CD4-positive, alpha-beta memory T cell (primary cell): ENCODE measurements at places on chromosomes 13 and 19.

- DNase-seq: no peak
These were observed 44.1 kb downstream of the KCTD15 start for GRCh38 chr19:33840783-33841182.

GRCh38 chr13:75296641-75297040, 185.3 kb downstream of the TBC1D4 start:
- DNase-seq: no peak

- DNase-seq: no peak
These were observed 25.2 kb downstream of the IL17D start for GRCh38 chr13:20728579-20729311.

GRCh38 chr19:4939466-4939865, 29.4 kb upstream of the KDM4B start:
- no peak for DNase-seq

GRCh38 chr13:70708775-70709174, 600.5 kb upstream of the KLHL1 start:
- DNase-seq: no peak

GRCh38 chr13:28597641-28598040, 61.3 kb upstream of the POMP start:
- DNase-seq: no peak

- no peak for DNase-seq
These were observed 85.8 kb upstream of the SPATA13 start for GRCh38 chr13:24074678-24075077.

DNA sequence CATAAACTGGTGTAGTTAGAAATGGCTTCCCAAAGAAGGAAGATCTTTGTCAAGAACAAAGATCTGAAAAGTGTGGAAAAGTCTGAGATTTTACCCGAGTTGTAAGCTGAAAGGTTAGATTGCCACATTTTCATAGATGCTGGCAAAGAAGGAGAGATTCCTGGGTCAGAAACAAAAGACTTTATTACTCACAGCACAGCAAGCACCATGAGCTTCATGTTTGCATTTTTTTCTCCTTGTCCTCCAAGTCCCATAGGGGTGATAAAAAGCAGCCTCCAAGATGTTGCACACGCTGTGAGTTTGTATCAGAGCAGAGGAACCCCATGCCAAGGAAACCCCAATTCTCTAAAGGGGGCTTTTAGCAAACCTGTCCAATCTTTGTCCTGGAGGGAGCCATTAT, 29.3 kb downstream of the MZT1 start:
- no peak for DNase-seq

DNA sequence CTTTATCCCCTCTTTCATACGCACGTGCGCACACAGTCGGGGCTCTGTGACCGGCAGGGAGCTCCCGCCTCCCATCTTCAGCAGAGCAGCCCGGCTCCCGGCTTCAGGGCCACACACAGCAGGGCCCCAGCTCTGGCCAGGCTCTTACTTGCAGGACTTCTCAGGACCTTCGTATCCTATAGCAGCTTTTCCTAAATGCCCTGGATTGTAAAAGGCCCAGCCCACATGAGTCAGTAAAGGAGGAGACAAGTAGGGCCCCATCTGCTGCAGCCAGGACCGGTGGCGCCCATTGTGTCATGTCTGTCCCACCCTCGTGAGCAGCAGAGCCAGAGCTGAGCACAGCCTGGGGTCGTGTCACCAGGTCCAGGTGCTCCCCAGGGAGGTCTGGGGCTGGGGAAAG, 107.6 kb upstream of the VSTM2B start:
- no peak for DNase-seq

DNA sequence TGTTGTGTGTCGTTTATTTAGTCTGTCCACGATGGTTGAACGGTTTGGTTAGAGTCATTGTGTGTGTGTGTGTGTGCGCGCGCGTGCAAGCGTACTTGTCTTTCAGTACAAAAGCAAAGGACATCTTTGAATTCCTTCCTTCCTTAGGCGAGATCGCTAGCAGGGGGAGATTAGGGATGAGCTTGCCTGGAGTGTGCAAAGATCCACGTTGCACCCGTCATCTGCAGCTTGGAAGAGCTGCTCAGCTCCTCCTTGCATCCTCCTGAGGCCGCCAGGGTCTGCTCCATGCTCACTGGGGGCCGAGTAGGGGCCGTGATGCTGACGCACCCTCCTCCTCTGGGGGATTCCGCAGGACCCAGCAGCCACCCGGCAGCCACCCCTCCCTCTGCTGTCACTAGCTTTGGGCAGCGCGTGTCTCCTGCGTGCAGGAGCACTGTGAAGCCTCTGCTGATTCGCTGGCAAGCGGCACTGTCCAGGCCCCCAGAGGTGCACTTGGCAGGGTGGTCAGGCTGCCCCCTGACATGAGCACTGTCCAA, 137.3 kb downstream of the KDM4B start:
- DNase-seq: no peak

- peak; percentile 29 for DNase-seq
These were observed 2.2 kb downstream of the FLT1 start for GRCh38 chr13:28492569-28493367.

DNA sequence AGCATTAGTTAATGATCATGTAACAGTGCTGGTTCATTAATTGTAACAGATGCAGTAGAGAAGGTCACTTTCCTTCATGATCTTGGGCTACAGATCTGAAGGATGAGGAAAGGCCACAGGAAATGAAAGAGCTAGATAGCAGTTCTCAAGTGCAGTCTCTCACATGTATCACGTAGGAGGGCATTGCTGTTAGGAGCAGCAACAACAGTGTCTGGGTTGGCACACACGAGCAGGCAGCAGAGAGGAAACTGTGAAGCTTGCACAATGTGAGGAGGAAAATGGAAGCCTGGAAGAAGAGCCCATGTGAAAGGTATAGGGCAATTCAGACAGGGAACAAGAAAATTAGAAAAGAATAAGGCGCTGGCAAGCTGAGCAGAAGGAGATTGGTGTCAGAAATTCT, 1741.5 kb downstream of the PCDH9 start:
- no peak for DNase-seq

- no peak for DNase-seq
These were observed 328.1 kb downstream of the TBC1D4 start for GRCh38 chr13:75153834-75154233.

DNA sequence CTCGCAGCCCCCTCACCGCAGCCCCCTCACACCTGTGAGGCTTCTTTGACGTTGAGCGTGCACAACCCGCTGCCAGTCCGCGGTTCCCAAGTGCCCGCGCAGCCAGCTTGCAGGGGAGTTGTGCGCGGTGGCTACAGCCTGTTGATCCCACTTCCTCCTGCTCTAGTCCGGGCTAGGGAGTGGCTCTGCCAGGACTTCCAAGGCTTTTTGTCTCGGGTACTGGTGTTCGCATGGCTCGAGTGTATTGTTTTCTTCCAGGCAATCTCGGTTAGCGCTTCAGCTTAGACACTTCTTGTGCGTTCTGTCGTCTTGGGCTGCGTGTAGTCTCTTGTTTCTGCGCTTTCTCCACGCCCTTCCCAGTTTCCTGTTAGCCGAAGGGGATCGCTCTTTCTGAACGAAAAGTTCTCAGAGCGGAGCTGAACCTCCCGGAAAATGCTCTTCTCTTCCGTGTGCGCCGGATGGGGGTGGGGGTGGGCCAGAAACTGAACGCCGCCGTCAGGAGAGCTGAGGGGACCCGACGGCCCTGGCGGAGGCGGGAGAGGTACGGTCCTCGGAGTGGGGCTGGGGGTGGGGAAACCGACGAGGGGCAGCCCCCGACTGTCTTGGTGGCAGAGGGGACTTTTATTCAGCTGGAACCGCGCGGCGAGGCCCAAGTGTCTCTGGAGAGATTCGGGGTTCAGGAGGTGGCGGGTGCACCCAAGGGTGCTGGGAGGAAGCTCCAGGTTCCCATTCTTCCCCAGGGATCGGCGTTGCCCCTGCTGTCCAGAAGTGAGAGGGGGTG, 697 bp upstream of the DGKH start:
- peak; percentile 14 for DNase-seq

DNA sequence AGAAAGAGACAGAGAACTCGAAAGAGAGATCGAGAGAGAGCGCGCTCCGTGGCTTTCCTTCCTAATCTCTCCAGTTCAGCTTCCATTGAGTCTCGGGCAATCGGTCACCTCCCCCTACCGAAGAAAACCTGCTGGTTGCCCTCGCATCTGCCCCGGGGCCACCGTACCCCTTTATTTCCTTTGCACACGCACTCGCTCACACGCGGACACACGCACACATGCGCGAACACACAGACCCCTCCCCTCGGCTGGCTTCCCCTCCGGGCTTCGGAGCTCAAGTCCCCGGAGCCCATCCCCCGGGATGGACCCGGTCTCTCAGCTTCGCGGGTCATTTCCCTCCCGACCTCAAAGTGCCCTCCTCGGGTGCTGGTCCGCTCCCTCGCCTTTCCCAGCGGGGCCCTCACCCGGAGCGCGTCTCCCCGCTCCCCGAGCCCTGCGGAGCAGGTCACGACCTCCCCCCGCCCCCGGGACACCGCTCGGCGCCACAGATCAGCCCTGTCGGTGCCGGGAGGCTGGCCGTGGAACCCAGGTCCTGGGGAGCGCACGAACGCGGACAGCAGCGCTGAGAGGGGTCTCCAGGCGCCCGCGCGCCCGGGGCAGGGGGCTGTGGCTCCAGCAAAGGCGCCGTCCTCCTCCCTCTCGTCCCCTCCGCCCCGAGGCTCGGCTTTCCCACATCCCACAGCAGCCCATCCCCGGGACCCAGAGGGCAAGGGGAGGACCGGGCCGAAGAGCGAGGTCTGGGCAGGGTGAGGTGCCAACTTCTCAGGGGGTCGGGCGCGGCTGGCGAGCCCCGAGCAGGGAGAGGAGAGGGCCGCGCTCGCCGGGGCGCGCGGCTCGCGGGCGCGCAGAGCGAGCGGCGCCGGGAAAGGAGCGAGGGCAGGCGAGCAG, 1.8 kb downstream of the DACH1 start:
- no peak for DNase-seq

GRCh38 chr19:492091-492531, 4.2 kb upstream of the MADCAM1 start:
- peak; percentile 32 for DNase-seq

- no peak for DNase-seq
These were observed 3.5 kb downstream of the LGALS7B start for GRCh38 chr19:38792250-38793111.

DNA sequence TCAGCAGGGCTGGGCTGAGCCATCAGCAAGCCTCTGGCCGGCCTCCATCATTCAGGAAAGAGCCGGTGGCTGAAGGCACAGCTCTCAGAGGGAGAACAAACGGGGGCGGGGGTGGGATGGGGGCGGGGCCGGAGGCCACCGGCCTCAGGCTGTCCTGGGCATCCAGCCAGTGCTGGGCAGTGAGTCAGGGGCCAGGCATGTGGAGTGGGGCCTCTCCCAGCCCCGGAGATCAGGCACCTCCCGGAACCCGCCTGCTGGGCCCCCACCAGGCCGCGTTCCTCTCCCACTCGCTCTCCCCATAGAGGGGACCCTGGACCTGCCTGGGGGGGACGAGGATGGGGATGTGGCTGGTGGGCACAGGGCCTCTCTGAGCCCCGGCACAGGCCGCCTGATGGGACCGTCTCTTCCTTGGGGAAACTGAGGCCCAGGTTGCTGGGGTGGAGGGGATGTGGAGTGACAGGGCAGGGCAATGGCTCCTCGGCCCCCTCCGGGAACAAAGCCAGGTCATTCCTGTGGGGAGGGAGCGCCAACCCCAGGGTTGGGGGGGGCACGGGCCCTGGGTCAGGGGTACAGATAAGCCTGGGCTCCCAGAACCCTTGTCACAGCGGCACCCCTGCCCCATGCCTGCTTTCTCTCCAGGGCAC, 12.9 kb downstream of the SPC24 start:
- DNase-seq: no peak

GRCh38 chr19:35717665-35718344, at the start of gene KMT2B:
Gene KMT2B, plus strand, starts transcription at chr19:35718003. Its CDS starts 16 bp downstream, at chr19:35718019.
- no peak for DNase-seq

DNA sequence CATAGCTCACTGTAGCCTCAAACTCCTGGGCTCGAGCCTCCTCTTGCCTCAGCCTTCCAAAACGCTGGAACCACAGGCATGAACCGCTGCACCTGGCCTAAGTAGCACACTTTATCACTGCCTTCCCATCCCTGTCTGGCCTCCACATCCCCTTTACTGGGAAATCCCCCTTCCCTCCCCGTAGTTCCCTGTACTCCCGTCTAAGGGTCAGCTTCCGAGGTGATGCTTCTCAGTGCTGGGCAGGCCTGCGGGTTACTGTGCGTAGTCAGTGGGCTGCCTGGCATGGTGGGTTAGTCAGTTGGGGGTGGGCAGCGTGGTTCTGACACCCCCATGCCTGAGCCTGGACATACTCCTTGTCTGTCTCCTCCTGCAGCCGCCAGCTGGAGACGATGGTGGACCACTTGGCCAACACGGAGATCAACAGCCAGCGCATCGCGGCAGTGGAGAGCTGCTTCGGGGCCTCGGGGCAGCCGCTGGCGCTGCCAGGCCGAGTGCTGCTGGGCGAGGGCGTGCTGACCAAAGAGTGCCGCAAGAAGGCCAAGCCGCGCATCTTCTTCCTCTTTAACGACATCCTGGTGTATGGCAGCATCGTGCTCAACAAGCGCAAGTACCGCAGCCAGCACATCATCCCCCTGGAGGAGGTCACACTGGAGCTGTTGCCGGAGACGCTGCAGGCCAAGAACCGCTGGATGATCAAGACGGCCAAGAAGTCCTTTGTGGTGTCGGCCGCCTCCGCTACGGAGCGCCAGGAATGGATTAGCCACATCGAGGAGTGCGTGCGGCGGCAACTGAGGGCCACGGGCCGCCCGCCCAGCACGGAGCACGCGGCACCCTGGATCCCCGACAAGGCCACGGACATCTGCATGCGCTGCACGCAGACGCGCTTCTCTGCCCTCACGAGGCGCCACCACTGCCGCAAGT, 8.4 kb downstream of the PLEKHF1 start:
- DNase-seq: no peak

- no peak for DNase-seq
These were observed 43.2 kb downstream of the SUGT1 start for GRCh38 chr13:52695856-52696255.

DNA sequence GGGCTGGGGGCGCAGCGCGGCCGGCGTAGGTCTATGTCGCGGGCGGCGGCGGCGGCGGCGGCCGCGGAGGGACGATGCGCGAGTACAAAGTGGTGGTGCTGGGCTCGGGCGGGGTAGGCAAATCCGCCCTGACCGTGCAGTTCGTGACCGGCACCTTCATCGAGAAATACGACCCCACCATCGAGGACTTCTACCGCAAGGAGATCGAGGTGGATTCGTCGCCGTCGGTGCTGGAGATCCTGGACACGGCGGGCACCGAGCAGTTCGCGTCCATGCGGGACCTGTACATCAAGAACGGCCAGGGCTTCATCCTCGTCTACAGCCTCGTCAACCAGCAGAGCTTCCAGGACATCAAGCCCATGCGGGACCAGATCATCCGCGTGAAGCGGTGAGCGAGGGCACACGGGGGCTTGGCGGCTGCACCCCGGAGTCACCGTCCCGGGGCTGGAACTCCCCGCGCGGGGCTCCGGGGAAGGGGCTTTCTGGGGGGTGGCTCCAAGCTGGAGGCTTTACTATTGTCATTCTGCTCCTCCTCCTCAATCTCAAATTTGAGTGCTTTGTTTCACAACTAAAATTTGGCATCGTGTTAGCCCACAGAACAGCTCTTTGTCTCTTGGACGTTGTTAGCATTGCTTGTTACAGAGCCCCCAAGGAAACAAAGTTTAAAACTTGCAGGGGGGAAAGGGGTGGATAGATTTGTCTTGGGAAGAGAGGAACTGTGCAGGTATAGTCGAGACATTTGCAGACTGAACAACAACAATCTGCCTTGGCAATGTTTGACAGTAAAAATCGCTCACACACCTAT, 630 bp downstream of the RAP2A start:
- DNase-seq: peak; percentile 68
